Neural crest cell (in vitro differentiated cells): ENCODE measurements at places on chromosomes 5 and 9. TPM values are rescaled to one million over a fixed set of nuclear protein-coding genes. Genes with fewer than 3 reads are reported as not detected.

- H3K36me3 ChIP-seq: no peaks in the 10 kb centered on the region
- peaks cover 3% of the 10 kb centered on the region for H3K4me1 ChIP-seq
- peak; percentile 18 for DNase-seq
- no peak overlapping the region for H3K27ac ChIP-seq
Observed at GRCh38 chr9:101601904-101602765, 7.4 kb upstream of the PPP3R2 start.

GRCh38 chr5:102278231-102278630, 17.9 kb downstream of the SLCO4C1 start:
- H3K27ac ChIP-seq: no peak overlapping the region
- no peak for DNase-seq
- H3K36me3 ChIP-seq: no peaks in the 10 kb centered on the region
- H3K4me1 ChIP-seq: no peaks in the 10 kb centered on the region

DNA sequence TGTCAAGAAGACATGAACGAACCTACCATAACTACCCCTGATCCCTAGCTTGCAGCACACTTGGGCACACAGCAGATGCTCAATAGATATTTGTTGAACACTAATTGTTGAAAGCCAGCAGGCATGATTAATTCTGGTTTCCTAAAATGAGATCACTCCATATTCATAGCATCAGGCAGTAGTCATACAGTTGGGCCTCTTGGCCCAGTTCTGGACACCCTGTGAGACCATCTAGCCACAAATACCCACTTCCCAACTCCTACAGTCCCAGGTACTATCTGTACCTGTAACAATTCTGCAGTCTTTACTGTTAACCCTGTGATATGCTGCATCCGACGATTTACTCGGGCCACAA, 24.2 kb downstream of the P4HA2 start:
- no peak overlapping the region for H3K4me3 ChIP-seq
- H3K36me3 ChIP-seq: peaks cover 9% of the 10 kb centered on the region
- H3K27me3 ChIP-seq: no peaks in the 10 kb centered on the region
- no peak for DNase-seq
- peaks cover 9% of the 10 kb centered on the region for H3K4me1 ChIP-seq

DNA sequence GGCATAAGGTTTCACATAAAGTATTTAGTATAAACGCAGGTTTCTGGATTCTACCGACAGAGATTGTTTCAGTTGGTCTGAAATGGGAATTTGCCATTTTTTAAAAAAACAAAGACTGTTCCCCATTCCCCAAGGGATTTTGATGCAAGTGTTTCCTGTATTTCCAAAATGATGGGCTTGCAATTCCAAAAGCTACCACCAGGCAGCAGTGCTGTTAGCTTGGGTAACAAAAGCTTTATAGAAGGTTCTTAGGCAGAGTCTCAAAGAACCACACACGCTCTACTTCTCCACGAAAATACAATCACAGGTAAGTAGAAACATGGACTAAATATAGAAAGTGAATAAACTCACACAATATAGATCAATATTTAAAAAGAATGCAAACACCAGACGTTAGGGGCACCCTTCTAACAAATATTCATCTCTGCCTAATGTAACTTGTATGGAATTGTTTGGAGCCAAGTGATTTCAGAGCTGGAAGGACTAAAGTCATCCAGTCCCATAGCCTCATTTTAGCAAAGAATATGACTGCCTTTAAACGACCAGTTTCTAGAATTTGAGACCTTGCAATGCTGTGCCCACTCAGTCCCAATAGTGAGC, 154.3 kb downstream of the SPOCK1 start:
- peak overlapping the region; percentile 20 for H3K4me3 ChIP-seq
- peak; percentile 57 for DNase-seq
- H3K36me3 ChIP-seq: no peaks in the 10 kb centered on the region
- H3K27ac ChIP-seq: no peak overlapping the region
- peaks cover 65% of the 10 kb centered on the region for H3K4me1 ChIP-seq

- DNase-seq: no peak
- H3K36me3 ChIP-seq: peaks cover 6% of the 10 kb centered on the region
- no peak overlapping the region for H3K4me3 ChIP-seq
Observed at GRCh38 chr5:65261499-65261898, 220.2 kb downstream of the ADAMTS6 start.

- peaks cover 21% of the 10 kb centered on the region for H3K36me3 ChIP-seq
- no peaks in the 10 kb centered on the region for H3K27me3 ChIP-seq
- no peak overlapping the region for H3K27ac ChIP-seq
- DNase-seq: no peak
Observed at GRCh38 chr5:14161825-14162556, 18.8 kb downstream of the TRIO start.

GRCh38 chr5:180120237-180121101, 48.9 kb upstream of the RNF130 start:
- DNase-seq: no peak
- H3K4me3 ChIP-seq: no peak overlapping the region
- H3K36me3 ChIP-seq: no peaks in the 10 kb centered on the region
- H3K4me1 ChIP-seq: peaks cover 24% of the 10 kb centered on the region

DNA sequence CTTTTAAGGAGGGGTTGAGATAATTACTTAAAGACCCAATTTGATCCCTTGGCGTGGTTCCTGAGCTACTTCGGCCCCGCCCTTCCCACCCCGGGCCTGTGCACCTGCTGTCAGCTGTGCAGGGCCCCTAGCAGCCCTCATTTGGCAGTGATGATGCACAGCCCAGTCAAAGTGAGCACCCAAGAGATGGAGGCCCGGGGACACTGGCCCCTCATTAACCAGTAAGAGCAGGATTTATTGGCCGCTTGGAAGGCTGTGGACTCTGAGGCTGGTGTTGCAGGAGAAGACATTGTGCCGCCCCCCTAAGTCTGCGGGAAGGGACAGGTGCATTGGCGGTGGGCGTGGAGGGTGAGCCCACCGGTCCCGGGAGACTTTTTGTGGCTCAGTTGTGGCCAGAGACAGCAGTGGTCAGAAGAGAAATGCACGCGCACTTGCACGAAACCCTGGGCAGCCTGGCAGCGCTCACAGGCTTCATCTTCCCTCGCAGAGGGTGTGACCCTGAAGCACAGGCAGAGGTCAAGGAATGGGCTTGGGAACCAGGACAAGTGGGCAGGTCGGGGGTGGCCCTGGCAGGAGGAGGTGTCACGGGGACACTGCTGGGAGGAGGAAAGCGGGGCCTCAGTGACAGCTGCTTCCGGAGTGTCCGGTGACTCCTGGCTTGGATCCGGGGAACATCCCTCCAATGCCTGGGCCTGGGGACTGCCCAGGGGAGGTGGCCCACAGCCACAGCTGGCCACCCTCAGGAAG, 74.0 kb upstream of the RXRA start:
- no peak overlapping the region for H3K4me3 ChIP-seq
- no peak for DNase-seq
- no peaks in the 10 kb centered on the region for H3K4me1 ChIP-seq
- H3K27ac ChIP-seq: no peak overlapping the region
- H3K27me3 ChIP-seq: peaks cover 3% of the 10 kb centered on the region

DNA sequence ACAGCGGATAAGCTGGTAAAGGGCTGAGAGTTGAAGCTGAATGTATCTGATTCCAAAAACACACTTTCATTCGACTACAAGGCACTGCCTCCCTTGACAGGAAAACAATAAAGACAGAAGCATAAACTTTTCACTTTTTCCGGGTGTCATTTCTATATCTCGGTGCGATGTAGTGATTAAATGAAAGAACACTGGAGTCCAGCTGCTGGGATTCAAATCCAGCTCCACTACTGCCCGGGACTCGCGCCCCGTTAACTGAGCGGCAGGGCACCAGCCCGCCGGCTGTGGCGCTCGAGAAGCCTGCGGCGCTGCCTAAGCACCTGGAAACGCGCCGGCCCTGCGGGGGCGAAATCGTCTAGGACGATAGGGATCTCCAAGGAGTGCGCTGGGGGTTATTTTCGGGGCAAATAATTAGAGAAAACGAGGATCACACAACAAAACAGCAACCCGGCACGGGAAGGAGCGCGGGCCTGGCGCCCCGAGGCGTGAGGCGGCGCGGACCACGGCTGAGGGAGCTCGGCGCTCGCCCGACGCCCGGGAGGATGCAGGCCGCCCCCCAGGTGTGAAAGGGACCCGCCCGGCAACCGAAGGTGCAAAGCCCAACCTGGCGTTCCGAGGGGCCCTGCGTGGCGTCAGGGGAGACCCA, 837 bp downstream of the UIMC1 start:
- H3K36me3 ChIP-seq: no peaks in the 10 kb centered on the region
- H3K27ac ChIP-seq: peak overlapping the region; percentile 93
- H3K4me3 ChIP-seq: peak overlapping the region; percentile 98
- H3K4me1 ChIP-seq: peaks cover 27% of the 10 kb centered on the region

DNA sequence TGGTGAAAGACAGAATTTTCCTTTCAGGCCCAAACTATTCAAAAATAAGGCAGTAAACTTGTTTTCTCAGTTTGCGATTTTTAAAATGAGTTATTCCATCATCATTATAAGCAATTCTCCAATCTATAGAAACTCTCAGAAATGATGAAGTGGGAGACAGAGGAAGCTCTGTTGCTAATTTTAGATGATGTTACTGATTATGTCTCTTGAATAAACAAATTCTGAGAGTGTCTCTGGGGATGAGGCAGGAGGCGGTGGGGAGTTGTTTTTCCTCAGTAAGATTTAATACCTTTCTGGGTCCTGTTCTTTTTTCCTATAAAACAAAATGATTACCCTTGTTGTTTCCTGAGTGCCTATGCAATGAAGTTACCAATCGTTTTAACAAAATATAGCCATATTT, 43.9 kb upstream of the TEX48 start:
- no peak for DNase-seq
- peaks cover 30% of the 10 kb centered on the region for H3K27me3 ChIP-seq
- no peak overlapping the region for H3K4me3 ChIP-seq
- H3K27ac ChIP-seq: no peak overlapping the region
- no peaks in the 10 kb centered on the region for H3K36me3 ChIP-seq
- peaks cover 6% of the 10 kb centered on the region for H3K4me1 ChIP-seq

DNA sequence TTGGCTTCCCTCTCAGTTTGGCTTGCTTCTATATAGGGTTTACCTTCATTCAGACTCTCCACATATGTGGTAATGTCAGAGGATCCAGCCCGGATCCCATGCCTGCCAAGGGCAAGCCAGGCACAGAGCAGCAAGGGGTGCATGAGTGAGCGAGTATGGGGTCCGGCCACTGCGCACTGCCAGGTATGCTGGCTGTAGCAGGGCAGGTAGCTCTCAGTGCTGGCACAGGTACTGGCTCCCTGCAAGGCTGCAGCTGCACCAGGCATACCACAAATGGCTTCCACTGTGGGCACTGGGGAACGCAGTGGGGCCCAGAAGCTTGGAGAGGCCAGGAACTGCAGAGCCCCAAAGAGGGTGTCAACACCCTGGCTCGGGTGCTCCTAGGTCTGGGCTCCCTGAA, 86.2 kb downstream of the GIN1 start:
- H3K4me1 ChIP-seq: peaks cover 5% of the 10 kb centered on the region
- H3K27ac ChIP-seq: no peak overlapping the region
- DNase-seq: no peak
- H3K27me3 ChIP-seq: no peaks in the 10 kb centered on the region
- H3K36me3 ChIP-seq: peaks cover 5% of the 10 kb centered on the region
- H3K4me3 ChIP-seq: no peak overlapping the region

GRCh38 chr5:52995914-52996313, 6.8 kb downstream of the ITGA2 start:
- H3K27ac ChIP-seq: no peak overlapping the region
- DNase-seq: no peak
- H3K4me3 ChIP-seq: no peak overlapping the region
- H3K4me1 ChIP-seq: peaks cover 8% of the 10 kb centered on the region
- no peaks in the 10 kb centered on the region for H3K36me3 ChIP-seq

GRCh38 chr5:153159616-153160015, 330.9 kb upstream of the GRIA1 start:
- H3K4me1 ChIP-seq: no peaks in the 10 kb centered on the region
- H3K27me3 ChIP-seq: no peaks in the 10 kb centered on the region
- no peak overlapping the region for H3K4me3 ChIP-seq
- no peaks in the 10 kb centered on the region for H3K36me3 ChIP-seq
- H3K27ac ChIP-seq: no peak overlapping the region

- H3K27me3 ChIP-seq: peaks cover 85% of the 10 kb centered on the region
- DNase-seq: no peak
- no peak overlapping the region for H3K4me3 ChIP-seq
- H3K4me1 ChIP-seq: peaks cover 15% of the 10 kb centered on the region
Observed at GRCh38 chr9:97831843-97832636, 21.0 kb upstream of the FOXE1 start.

DNA sequence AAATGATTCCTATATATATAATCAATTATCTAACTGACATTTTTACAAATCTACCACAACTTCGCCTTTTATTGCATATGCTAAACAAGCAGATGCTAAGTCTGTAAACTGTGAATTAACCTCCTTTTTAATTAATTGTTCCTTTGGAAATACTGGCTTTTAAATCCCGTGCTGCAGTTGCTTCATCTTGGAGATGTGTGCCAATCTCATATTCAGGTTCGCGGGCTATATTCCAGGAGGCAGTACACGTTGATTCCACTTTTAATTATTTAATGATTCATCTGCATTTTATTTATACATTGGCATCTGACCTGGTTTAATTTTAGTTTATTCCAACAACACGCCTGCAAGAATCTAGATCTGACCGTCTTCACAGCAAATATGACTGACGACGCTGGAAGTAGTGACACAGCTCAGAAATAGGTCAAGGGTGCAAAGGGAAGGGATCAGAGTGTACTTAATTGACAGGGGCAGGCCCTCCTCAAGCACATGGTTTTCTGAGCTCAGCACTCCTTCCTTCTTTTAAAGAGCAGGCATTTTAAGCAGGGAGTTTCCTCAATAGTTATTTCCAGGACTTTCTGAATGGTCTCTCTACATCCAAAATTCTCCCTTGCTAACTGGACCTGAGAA, 125.2 kb downstream of the GLIS3 start:
- H3K27me3 ChIP-seq: no peaks in the 10 kb centered on the region
- no peaks in the 10 kb centered on the region for H3K36me3 ChIP-seq
- DNase-seq: no peak
- H3K4me1 ChIP-seq: peaks cover 8% of the 10 kb centered on the region
- no peak overlapping the region for H3K27ac ChIP-seq

DNA sequence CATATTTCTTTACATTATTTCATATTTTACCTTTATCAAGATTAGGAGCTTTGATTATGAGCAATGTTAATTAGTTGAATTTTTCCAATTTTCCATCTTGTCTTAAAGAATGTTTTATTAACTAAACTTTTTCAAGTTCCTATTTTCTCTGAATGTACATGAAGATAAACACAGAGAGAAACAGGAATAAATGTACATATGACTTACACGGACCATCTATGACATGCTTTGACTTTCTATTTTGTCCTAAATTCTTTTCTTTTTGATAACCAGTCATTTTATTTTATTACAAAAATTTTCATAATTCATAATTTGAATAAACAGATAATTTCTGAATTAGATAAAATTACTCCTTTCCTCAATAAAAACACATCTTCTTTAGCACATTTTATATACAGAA, 1038.8 kb upstream of the ARRDC3 start:
- H3K27me3 ChIP-seq: no peaks in the 10 kb centered on the region
- DNase-seq: no peak
- no peak overlapping the region for H3K27ac ChIP-seq

GRCh38 chr5:77129391-77129990, 42.4 kb upstream of the ZBED3 start:
- no peaks in the 10 kb centered on the region for H3K27me3 ChIP-seq
- peak; percentile 16 for DNase-seq
- peaks cover 19% of the 10 kb centered on the region for H3K36me3 ChIP-seq
- no peaks in the 10 kb centered on the region for H3K4me1 ChIP-seq

- H3K36me3 ChIP-seq: no peaks in the 10 kb centered on the region
- no peaks in the 10 kb centered on the region for H3K27me3 ChIP-seq
- H3K4me1 ChIP-seq: peaks cover 13% of the 10 kb centered on the region
- H3K4me3 ChIP-seq: no peak overlapping the region
Observed at GRCh38 chr5:113405530-113405929, 29.3 kb downstream of the TSSK1B start.

The GPR150 gene
- total RNA-seq: 0.14 TPM in 1 of 2 replicates, not detected in the other

The PCDHB13 gene
- 3.6 TPM in 2 replicates for total RNA-seq

The LIFR gene
- total RNA-seq: 19.6 and 21.3 TPM in 2 replicates

The QRFP gene
- not detected in 2 replicates for total RNA-seq

The SOX30 gene
- not detected in 2 replicates for total RNA-seq

The OTULINL gene
- 3.4 and 5.3 TPM in 2 replicates for total RNA-seq

The PLPPR1 gene
- 3.2 and 4.7 TPM in 2 replicates for total RNA-seq

The POU5F2 gene
- total RNA-seq: 0.55 and 0.68 TPM in 2 replicates

The PCDHB5 gene
- total RNA-seq: 3.0 and 3.3 TPM in 2 replicates

The C5orf52 gene
- total RNA-seq: not detected in 2 replicates
